Caco-2 (cell line): ENCODE measurements at places on chromosomes 5 and 9.

GRCh38 chr9:115022760-115023434, 92.5 kb upstream of the TNFSF8 start:
- H3K27me3 ChIP-seq: no peaks in the 10 kb centered on the region
- no peak for DNase-seq
- H3K4me1 ChIP-seq: peaks cover 57% of the 10 kb centered on the region
- no peaks in the 10 kb centered on the region for H3K36me3 ChIP-seq
- no peak overlapping the region for H3K4me3 ChIP-seq

DNA sequence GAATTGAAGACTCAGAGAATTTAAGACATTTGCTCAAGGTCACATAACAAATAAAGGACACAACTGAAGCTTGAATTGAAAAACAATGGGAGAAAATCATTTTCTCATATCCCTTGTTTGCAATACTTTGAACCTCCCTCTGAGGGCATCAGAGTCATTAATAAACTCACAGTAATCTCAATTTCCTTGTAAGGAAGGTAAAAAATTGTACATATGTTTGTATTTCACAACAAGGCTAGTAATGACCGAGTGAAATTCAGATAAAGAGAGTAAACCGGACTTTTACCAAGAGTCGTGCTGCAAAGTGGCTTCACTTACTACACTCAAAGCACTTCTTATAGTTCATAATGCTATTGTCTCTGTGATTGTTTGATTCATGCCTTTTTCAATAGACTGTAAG, 665.0 kb downstream of the NR2F1-AS1 start:
- no peak for DNase-seq
- no peak overlapping the region for H3K4me3 ChIP-seq
- H3K4me1 ChIP-seq: no peaks in the 10 kb centered on the region
- H3K27me3 ChIP-seq: no peaks in the 10 kb centered on the region

DNA sequence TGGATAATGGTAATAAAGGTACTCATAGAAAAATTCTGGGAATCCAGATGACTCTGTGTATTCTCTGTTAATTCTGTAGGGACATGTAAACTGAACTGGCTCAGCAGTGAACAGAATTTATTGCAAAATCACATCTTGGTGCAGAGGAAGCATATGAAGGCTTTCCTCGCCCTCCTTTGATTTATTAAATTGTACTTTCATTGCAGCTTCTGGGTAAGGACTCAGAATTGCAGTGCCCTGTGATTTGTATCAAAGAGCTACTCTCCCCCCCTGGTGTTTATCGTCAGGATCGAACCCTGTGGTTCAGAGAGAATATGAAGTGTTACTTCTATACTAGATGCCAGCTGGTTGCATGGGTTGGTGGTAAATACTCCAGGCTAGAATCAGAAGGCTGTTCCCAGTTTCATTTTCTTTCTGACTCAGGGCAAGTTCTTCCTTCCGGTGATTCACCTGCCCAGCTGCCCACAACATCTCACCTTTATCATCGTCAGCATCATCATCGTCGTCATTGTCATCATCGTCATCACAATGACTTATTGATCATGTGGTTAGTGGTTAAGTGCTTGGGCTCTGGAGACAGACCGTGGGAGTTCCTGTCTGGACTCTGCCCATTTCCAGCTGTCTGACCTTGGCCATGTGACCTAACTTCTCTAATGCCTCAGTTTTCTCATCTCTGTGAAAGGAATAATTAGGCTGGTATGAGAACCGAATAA, 238.8 kb downstream of the ARHGAP26 start:
- no peaks in the 10 kb centered on the region for H3K36me3 ChIP-seq
- H3K27me3 ChIP-seq: no peaks in the 10 kb centered on the region
- no peak overlapping the region for H3K27ac ChIP-seq
- no peak overlapping the region for H3K4me3 ChIP-seq

DNA sequence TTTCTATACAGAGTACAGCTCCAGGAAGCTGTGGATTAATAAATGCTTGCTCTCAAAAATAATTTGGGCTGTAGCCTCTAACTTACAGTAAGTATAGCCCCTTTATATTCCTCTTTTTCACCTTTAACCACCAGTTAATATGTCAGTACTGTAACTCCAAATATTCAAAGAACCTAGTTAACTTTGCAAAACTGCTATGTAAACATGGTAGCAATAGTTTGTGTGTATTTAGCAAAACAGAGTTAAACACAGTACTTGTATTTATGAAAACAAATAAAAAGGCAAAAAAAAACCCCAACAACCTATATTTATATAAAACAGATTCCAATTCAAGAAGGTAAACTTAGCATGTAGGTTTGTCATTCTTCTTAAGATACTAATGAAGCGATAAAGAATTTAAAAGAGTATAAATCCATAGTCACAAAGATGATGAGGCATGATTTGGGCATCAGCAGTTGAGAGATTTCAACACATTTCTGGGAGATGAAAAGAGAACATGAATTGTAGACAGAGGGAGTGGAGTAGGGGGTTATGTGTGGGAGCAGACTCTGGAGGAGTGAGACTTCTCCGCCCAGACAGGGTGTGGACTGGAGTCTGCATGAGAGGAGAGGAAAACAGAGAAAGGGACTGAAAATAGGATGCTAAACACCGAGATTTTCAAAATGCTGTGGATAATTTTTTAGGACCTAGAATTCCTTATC, 47.0 kb upstream of the F2RL1 start:
- no peaks in the 10 kb centered on the region for H3K36me3 ChIP-seq
- H3K27me3 ChIP-seq: no peaks in the 10 kb centered on the region
- H3K4me3 ChIP-seq: no peak overlapping the region

GRCh38 chr5:127492854-127493738, 24.3 kb upstream of the PRRC1 start:
- no peaks in the 10 kb centered on the region for H3K4me1 ChIP-seq
- H3K4me3 ChIP-seq: no peak overlapping the region
- H3K27ac ChIP-seq: no peak overlapping the region
- no peaks in the 10 kb centered on the region for H3K36me3 ChIP-seq
- no peaks in the 10 kb centered on the region for H3K27me3 ChIP-seq

DNA sequence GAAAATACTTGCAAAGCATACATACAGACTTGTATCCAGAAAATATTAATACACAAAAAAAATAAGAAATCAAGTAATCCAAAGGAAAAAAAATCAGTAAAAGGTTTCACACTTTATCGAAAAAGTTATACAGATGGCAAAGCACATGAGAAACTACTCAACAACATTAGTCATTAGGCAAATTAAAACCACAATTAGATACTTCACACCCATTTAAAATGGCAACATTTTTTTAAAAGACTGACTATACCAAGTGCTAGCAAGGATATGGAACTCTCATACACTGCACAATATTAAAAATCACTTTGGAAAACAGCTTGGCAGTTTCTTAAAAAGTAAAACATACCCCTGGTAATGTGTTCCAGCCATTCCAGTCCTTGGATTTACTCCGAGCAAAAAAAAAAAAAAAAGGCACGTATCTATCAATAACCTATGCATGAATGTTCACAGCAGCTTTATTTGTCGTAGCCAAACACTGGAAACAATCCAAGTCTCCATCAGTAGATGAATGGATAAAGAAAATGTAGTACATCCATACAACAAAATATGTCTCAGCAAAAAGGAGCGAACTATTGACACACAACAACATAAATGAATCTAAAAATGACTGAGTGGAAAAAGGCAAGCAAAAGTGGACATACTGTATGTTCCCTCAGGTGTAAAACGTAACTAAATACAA, 66.0 kb downstream of the GNAQ start:
- no peaks in the 10 kb centered on the region for H3K36me3 ChIP-seq
- no peak overlapping the region for H3K27ac ChIP-seq
- H3K4me1 ChIP-seq: no peaks in the 10 kb centered on the region

- no peaks in the 10 kb centered on the region for H3K36me3 ChIP-seq
- DNase-seq: no peak
- H3K27me3 ChIP-seq: no peaks in the 10 kb centered on the region; the same call in 1 of the 2 replicates
- no peak overlapping the region for H3K4me3 ChIP-seq
- no peak overlapping the region for H3K27ac ChIP-seq
Observed at GRCh38 chr9:114718801-114719221, 36.8 kb upstream of the TEX48 start.

DNA sequence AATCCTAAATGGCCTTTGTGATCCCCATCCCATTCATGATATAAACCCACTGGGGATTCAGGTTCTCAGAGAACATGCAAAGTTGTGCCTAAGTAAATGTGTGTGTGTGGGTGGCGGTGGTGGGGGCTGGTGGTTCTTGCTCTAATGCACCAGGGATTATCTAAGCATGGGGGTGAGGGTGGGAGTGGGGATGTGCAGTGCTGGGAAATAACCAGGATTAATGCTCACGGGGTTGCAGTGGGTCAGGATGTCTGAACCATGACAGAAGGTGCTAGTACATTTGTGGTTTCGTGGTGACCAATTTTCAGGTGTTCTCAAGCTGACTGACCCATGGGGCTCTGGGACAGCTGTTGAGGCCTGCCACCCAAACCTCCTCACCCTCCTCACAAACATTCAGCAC, 101.0 kb downstream of the ZNF608 start:
- no peak overlapping the region for H3K4me3 ChIP-seq
- DNase-seq: no peak
- H3K27ac ChIP-seq: no peak overlapping the region
- H3K36me3 ChIP-seq: no peaks in the 10 kb centered on the region; the same call in 1 of the 2 replicates
- H3K4me1 ChIP-seq: peaks cover 20% of the 10 kb centered on the region

DNA sequence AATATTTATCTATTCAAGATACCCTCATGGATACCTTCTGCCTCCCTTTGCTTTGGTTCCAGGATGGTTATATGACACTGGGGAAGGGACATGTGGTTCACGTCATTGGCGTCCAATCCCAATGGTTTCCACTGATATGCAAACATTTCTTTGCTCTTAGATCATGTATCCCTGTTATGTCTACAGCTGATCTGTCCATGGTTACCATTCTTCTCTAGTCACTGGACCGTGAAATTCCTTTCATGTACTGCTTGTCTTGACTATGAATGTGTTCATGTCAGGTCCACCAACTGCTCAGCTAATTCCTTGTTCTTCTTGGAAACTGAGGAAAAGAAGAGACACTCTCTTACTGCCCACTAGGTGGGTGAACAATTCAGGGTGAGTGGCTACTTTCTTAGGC, 391.1 kb upstream of the ZNF608 start:
- H3K27me3 ChIP-seq: no peaks in the 10 kb centered on the region
- H3K4me1 ChIP-seq: peaks cover 18% of the 10 kb centered on the region
- H3K36me3 ChIP-seq: no peaks in the 10 kb centered on the region
- no peak overlapping the region for H3K4me3 ChIP-seq
- peak overlapping the region; percentile 26 for H3K27ac ChIP-seq

GRCh38 chr5:948472-949274, 56.0 kb downstream of the TRIP13 start:
- no peak overlapping the region for H3K4me3 ChIP-seq
- no peaks in the 10 kb centered on the region for H3K4me1 ChIP-seq
- DNase-seq: no peak
- no peaks in the 10 kb centered on the region for H3K27me3 ChIP-seq
- no peak overlapping the region for H3K27ac ChIP-seq

DNA sequence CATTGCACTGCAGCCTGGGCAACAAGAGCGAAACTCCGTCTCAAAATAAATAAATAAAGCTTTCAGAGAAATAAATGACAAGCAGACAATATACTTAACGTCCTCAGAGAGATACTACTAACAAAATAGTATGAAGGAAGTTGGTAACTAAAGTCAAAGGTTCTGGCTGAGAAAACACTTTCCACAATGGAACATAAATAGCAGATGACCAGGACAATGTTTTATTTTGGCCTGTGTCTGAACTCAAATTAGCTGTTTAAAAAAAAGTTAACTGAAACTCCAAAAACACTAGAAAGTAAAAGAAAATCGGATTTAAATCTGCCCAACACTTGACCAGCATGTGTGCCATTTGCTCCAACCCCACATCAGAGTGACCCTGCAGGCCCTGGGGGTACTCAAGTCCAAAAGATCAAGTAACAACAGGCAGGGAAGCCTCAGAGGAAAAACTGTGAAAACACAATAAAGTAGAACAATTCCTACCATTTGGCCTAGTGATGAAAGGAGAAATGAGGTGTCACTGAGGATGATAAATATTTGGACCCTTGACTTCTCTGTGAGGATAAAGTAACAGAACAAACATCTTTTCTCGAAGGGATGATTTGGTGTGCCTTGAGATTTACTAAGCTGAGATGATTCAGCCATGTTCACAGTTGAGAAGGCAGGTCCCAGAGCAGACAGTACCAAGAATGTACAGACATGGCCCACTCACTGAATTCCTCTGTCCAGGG, 47.7 kb downstream of the LHFPL2 start:
- DNase-seq: no peak
- H3K36me3 ChIP-seq: no peaks in the 10 kb centered on the region
- no peak overlapping the region for H3K4me3 ChIP-seq
- H3K4me1 ChIP-seq: peaks cover 92% of the 10 kb centered on the region
- no peaks in the 10 kb centered on the region for H3K27me3 ChIP-seq
